Stimulated activated CD4-positive, alpha-beta T cell treated with anti-CD3 and anti-CD28 coated beads, Interleukin-15, amount 100 ng/mL, for 1 hour (primary cell): ENCODE measurements at places on chromosomes 3 and 15.

- no peak for DNase-seq
Measured at GRCh38 chr15:43915631-43916325, 89.0 kb downstream of the WDR76 start.

DNA sequence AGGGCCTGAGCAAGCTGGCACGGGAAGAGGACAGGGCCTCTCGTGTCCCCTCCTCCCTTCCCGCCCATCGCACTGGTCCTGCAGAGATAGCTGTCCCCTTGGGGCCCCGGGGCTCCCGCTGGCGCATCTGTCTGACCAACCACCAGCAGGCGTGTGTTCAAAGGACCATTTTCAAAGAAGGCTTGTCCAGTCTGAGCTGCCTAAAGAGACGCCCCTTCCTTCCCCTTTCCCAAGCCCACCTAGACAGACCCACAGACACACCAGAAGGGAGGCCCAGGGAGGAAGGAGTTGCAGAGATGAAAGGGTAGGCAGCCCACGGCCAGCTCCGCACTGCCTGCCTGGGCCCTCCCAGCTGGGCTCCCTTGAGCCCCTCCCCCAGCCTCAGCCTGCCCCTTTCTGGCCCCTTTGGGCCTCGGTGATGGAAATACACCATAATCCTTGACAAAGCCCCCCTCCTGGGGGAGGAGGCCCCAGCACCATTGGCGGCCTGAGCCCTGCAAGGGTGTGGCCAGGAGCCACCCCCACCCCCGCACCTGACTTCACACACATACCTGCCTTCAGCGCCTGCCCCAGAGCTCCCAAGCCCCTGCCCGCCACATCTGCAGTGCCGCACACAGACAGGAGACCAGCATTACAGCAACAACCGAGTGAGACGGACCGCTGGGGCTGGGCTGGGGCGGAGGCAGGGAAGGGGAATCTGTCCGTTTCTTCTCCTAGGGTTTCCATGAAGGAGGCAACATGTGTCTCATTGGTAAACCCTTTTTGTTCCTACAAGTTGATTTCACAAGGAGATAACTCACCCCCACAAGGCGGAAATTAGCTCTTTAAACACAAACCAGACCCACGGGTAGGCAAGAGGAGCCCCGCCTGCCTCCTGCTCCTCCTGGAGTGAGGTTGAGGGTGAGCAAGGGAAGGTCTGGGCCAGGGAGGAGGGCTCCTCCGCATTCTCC lies at the start of gene STRA6:
Gene STRA6 (minus strand): TSS at position 336 of the 950 bp plus-strand sequence. CDS start 520 bp downstream, outside the sequence.
- no peak for DNase-seq

DNA sequence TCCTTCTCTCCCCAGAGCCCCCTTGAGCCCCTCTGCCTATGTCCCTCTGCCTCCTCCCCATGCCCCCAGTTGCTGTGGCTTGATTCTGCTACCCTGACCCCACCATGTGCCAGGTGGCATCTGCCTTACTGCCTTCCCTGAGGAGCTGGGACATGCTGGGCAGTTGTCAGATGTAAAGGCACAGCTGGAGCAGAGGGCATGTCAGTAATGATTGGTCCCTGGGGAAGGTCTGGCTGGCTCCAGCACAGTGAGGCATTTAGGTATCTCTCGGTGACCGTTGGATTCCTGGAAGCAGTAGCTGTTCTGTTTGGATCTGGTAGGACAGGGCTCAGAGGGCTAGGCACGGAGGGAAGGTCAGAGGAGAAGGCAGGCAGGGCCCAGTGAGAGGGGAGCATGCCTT lies 3.5 kb upstream of the PPCDC start:
- no peak for DNase-seq

DNA sequence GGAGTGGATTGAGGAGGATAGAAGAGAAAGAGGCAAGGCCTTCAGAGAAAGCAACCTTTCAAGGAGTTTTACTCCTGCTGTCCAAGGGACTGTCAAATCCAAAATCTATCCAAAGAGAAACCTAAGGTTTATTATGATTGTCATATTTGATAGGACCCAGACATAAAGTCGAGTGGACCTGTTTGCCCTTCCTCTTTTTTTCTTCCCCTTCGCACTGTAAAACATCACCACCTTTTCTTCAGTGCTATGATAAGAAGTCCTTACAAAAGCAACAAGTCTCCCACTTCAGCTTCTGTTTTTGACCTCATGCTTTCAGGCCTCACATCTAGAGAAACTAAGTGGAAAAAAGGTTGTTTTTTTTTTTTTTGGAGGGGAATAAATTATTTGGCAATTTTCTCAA lies 73.0 kb downstream of the TRPC1 start:
- DNase-seq, result no peak

- DNase-seq, result no peak
Measured at GRCh38 chr15:34941831-34942230, 27.7 kb downstream of the AQR start.

DNA sequence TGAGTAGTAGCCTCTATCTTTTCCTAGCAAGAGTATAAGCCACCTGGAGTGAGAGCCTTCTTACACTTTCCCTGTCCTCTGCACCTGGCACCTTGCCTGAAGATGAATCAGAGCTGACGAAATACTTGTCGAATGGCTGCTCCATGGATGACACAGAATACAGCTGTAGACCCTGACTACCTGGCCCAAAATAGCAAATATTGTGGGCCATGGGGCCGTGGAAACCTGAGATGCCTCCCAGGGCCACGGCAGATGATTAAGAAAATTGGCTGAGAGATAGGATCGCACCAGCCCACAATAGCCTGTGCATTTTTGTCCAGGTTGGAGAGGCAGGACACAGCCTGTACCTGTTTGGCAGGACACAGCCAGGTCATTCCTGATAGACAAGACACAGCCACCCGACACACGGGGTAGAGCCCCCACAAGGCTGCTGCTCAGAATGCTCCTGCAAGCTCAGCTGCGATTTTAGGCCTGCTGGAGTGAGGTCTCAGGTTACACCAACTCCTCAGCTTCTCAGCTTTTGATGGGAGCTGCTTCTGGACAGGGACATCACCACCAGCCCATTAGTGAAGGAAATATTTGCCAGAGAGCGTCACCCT lies 22.9 kb upstream of the TPM1 start:
- no peak for DNase-seq

- DNase-seq, result no peak
Measured at GRCh38 chr3:141289228-141289772, 57.7 kb downstream of the PXYLP1 start.

DNA sequence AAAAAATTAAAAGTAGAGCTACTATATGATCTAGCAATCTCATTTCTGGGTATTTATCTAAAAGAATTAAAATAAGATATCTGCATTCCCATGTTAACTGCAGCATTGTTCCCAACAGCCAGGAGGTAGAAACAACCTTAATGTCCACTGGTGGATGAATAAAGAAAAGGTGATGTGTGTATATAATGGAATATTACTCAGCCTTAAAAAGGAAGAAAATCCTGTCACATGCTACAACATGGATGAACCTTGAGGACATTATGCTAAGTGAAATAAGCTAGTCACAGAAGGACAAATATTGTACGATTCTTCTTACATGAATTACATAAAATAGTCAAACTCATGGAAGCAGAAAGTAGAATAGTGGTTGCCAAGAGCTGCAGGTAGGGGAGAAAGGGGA lies 119.4 kb upstream of the BHLHE40 start:
- DNase-seq, result no peak

- no peak for DNase-seq
Measured at GRCh38 chr15:74775132-74775562, 6.7 kb upstream of the CSK start.

DNA sequence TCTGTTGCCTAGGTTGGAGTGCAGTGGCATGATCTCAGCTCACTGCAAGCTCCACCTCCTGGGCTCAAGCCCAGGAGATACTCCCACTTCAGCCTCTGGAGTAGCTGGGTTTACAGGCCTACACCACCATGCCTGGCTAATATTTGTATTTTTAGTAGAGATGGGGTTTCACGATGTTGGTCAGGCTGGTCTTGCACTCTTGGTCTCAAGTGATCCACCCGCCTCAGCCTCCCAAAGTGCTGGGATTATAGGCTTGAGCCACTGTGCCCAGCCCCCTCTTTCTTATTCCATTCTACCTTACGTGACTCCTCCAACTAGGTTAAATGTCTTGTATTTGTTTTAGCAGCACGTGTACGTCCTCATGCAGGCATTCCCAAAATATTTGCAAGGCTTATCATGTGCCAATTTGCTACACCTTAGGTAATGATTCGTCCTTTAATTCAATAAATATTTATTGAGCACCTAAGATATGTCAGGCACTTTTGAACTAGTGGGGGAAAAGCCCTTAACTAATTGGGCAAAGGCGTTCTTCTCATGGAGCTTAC lies 14.9 kb upstream of the MAGI1 start:
- DNase-seq, result no peak

DNA sequence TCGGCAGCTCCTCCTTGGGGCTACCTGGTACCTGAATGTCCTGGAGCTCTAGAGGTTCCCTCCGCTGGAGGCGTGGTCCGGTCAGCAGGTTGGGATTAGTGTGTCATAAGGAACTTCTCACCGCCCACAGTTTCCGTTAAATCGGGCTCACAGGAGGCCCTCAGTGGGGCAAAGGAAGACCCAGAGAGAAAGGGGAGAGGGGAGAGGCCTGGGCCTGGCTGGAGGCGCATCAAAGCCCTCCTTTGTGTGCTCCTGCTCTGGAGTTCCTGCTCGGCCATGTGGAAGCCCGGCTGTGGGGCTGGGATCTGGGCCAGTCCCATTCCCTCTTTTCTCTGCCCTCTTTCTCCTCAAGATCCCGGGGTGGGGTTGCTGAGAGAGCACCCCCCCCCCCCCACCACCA lies at the start of gene RLBP1:
Gene RLBP1 (minus strand): TSS at position 37 of the 400 bp plus-strand sequence. CDS start 2,604 bp downstream, outside the sequence.
- no peak for DNase-seq

DNA sequence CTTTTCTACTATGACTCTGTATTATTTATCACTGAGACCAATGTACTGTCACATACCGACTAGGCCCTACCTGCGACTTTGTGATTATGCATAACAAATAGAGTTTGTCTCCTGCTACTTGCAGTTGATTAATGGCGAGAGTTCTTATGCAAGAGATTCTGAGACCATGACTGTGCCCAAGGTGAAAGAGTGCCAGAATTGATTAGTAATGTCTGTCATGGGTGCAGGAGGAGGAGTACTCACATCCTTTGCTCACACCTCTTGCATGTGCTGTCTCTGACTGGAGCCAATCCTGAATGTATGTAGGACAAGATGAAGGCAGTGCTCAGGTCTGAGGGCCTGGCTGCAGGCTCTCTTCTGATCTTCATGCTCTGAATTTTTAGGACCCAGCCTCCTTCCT lies 260.7 kb downstream of the THSD4 start:
- no peak for DNase-seq

DNA sequence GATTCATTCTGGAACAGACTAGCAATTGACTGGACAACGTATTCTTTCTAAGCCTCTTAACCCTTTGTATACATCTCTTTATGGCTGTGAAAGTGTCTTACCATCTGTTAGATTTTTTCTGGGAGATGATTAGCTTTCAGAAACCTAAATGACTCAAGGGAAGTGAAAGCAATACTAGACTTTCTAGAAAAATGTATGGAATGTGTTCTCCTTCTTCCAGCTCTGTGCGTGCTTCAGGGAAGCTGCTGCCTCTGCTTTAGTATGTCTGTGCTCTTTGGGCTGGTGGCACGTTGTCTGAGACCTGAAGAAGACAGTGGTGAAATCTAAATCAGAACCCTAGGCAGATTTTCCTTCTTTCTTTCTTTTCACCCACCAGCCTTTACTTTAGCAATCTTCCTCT lies 89.5 kb downstream of the ITPR1 start:
- DNase-seq, result no peak

GRCh38 chr3:42490243-42490642 lies 12.2 kb upstream of the VIPR1 start:
- no peak for DNase-seq

DNA sequence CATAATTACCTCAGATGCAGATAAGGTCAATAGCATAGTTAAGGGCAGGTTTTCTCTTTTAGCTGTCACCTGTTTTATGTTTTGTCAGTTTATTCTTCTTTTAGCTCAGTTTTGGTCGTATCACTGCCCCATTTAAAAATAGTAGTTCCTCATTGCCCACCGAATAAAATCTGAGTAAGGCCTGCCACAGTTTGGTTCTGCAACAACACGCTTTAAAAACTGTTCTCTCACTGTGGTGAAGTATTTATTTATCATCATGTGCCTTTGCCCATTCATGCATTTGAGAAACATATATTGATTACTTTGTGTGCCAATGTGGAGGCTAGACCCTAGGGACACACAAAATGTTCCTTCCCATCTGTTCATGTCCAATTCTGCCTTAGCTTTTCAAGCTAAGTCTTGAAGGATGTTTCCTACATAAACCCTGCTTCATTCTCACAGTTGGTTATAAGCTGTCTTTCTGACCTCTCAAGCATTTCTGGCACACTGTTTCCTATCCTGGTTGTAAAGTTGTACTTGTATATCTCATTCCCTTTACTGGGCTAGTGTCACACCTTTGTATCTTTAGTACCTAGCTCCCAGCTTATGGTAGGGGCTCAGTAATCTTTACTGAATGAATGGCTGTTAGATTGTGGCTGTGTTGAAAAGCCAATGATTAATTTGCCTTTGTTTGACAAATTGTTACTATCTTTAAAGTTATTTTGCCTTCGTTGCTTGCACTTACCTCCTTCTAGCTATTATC lies 23.9 kb downstream of the AKAP13 start:
- no peak for DNase-seq

DNA sequence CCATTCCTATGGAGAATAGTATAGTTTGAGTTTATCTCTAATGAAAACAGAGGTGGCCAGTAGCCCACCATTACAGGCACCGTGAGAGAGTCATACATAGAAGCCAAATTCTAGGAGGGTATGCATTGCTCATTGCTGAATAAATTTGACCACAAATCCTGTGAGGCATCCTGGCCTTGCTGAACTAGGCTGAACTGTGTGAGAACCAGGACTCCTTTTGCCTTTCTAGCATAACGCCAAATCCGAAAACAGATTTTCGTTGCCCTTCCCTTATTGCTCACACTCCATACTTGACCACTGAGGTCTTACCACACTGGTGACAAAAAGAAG lies 50.4 kb downstream of the SLC2A2 start:
- DNase-seq, result no peak

GRCh38 chr3:65107174-65107573 lies 419.4 kb upstream of the ADAMTS9 start:
- DNase-seq, result no peak

GRCh38 chr15:90141646-90142045 lies 39.4 kb upstream of the IDH2 start:
- DNase-seq, result no peak

DNA sequence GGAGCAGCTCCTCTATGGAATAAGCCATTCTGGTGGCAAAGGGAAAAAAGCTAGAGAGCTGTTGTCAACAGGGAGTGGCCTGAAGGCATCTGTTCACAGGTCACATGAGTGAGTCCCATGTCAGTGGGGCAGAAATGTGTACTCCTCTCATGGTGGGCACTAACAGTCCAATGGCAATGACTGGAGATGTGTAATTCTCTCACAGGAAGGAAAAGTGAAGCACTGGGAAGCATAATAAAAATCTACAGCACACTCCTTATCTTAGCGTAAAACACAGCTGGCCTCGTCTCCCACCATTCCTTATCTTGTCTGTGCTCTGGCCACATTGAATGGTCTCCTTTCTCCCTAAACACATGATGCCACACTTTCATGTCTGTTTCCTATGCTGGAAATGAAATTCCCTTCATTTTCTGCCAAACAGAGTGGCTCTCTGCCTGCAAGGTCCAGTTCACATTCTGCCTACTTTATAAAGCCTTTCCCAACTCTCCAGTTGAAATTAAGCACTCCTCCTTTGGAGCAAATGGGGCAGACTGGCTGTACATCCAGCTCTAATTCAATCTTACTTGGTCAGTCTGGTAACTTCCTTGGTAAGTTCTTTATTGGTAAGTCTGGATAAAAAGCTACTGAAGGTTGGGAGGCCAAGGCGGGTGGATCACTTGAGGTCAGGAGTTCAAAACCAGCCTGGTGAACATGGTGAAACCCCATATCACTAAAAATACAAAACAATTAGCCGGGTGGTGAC lies 139.8 kb downstream of the RPL22L1 start:
- DNase-seq, result no peak
